GM03348 (cell line): ENCODE measurements at places on chromosomes 16 and 17.

GRCh38 chr16:56708525-56709442, 21.1 kb upstream of the NUP93 start:
- DNase-seq, result no peak

- no peak for DNase-seq
Observed at GRCh38 chr16:6483469-6484033, 849.1 kb upstream of the RBFOX1 start.

DNA sequence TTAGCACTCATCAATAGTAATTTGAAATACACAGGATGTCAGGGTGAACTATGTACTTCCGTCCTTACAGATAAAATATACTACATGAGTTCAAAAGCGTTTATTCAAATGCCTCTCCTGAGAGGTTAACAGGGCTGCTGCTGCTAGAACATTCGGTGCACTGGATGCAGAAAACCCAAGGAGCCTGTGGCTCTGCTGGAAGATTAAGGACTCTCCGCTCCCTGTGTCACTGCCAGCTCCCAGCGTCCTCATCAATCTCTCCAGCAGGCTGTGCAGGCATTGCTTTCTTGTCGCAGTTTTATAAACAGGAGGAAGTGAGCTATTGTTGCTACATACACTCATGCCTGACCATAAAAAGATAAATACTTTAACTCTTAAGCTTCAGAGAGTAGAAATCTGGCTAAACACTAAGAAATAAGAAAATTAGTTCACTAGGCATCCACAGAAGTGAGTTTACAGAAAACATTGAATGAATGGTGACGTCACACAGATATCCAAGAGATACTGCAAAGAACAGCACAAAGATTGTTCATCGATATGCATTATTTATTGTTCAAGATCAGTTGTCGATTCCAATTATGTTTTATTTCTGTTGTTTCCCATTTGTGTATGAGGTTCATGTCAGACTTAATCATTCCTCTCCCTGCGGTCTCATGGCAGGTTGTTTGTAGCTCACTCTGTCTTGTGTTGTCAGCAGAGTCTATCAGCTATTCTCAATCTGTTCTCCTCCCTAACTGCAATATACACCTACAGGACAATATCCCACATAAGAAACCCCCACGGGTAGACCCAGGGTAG, 127.9 kb upstream of the MON1B start:
- no peak for DNase-seq

DNA sequence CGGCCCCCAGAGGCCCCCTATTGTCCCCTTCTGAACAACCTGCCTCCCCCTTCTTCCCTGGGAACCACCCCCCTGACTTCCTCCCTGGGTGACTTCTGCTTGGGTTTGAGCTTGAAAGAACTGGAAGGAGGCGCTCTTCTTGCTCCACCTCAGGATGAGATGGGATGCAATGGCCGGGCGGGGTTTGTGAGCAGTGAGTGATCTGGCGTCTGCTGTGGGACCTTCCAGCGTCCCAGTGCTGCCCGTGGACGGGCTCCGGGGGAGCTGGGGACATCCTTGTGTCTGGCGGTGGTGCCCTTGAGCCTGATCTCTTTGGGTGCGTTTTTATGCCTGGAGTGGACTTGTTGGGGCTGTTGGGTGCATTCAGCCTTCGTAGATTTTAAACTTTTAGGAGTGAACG, 11.6 kb downstream of the MGRN1 start:
- no peak for DNase-seq

DNA sequence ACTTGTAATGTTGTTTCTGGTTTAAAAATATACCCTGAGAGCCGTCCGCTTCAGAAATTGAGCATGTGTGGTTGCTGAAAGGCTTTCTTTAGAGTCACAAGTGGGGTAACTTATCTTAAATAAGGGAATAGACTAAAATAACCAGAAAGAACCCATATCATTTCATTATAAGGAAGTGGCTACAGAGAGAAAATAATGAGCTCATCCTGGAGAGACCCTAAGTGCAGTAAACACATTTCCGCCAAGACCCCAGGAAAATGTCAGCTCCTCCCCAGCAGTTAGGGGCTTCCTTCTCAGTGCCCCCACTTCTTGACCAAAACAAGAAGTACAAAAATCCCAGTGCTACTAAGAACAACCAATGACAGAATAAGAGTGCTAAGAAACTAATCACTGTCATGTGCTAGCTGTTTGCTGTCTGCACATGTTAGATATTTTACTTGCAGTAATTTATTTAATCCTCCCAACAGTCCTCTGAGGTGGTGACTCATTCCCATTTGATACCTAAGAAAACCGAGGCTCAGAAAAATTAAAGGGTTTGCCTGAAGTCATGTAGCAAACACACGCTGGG, 83.5 kb downstream of the CDYL2 start:
- DNase-seq, result peak; percentile 30

GRCh38 chr17:44008205-44008909, 3.9 kb downstream of the NAGS start:
- DNase-seq, result no peak

DNA sequence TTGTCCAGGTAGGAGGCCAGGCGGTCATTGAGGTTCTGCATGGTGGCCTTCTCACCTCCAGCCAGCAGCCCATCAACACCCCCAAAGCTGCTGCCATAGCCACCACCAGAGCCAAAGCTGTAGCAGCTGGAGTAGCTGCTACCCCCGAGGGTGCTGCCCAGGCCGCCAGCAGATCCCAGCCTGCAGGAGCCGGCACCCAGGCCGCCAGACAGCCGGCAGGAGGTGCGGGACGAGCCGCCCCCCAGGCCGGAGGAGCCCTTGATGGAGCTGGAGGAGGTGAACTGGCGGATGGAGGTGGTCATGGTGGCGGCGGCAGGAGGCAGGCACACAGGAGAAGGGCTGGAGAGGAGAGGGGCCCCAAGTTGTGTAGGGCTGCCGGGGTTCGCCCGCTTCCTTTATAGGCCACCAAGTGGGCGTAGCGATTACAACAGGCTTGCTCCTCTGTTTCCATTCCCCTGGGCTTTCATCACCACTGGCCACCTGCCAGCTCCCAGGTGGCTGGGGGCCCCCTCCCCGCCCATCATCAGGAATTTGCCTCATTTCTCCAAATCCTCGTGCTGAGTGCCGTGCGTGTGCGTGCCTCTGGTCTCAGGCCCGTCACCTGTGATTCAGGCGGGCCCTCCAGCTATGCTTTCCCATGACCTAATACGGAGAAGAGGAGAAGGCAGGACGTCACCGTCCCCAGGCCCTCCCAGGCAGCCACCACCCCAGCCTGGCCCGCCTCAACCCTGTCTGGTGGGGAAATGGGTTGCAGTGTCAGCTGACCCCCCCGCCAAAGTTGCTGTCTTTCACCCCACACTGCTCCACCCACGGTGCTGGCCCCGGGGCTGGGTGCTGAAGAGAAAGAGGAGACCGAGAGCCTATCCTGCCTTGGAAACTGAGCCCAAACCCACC, at the start of gene KRT17:
TSS of gene KRT17 (minus strand) at position 368 of the 894 bp plus-strand sequence. CDS start at position 302, 66 bp downstream.
- no peak for DNase-seq

DNA sequence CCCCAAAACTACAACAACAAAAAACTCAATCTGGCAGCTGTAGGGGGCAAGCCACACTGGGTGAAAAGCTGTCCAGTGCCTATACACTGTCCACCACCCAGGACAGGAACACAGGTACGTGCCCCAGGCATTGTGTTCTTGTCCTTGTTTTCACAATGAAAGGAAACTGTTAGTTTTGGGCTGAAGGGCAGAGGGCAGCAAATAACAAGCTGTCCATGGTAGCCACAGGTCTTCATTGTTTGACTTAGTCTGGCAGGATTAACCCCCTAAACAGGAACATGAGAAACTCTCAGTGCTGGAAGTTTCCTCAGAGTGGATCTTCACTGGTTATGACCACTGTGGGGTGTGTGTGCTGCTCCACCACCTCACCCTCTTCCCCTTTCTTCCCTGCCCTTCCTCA, 224.6 kb upstream of the N4BP1 start:
- no peak for DNase-seq

- peak; percentile 92 for DNase-seq
Observed at GRCh38 chr16:58661199-58661830, 23.3 kb downstream of the SLC38A7 start.

DNA sequence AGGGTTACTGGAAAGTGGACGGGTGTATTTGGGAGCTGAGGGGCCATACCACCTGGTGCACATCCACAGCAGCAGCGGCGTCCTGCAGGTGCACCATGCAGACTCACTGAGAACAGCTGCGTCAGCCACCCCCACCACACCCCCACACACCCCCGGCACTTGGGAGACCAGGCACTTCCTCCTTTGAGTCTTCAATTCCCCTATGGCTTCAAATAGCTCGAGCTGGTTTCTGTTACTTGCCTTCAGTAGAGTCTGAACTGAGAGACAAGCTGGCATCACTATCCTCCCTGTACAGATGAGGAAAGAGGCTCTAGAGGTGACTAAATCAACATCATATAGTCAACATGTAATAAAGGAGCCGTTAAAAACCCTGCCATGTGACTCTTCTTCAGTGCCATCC, 15.4 kb downstream of the CUEDC1 start:
- no peak for DNase-seq

- no peak for DNase-seq
Observed at GRCh38 chr16:8893976-8894690, 12.0 kb downstream of the LITAFD start.

- no peak for DNase-seq
Observed at GRCh38 chr16:72992142-72992601, 55.8 kb downstream of the ZFHX3 start.

DNA sequence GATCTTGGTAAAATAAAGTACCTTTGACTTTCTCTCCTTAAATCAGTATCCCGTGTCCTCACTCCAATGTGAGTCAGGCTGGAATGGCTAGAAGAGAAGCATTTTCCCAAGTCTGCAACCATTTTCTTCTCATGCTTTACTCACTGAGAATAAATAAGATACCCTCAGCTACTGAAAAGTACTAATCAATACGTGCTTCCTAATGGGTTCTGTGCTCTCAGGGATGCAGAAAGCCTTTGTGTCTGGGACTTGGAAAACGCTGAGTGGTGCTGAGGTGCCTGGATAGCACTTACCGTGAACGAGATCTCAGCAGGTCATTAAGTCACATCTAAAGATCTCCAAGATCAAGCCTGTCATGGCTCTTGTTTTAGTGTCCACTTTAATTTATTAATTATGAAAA, 672.3 kb upstream of the C16orf82 start:
- DNase-seq, result no peak

DNA sequence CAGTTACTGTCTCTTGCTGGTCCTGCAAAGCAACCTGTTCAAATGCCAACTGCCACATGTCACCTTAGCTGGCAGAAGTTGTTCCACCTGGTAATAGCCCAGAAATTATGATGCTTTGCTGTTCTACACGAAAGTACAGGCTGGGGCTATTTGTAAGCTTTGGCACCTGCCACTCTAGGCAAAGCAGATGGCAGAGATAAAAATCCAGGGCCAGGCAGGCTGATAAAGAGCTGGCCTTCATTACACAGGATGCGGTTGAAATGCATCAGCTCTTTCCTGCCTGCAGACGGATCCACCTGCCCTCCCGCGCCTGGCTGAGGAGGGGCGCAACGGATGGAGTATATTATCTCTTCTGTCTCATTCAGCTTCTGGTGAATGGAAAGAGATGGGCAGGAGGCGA, 29.3 kb upstream of the KDM8 start:
- DNase-seq, result no peak

DNA sequence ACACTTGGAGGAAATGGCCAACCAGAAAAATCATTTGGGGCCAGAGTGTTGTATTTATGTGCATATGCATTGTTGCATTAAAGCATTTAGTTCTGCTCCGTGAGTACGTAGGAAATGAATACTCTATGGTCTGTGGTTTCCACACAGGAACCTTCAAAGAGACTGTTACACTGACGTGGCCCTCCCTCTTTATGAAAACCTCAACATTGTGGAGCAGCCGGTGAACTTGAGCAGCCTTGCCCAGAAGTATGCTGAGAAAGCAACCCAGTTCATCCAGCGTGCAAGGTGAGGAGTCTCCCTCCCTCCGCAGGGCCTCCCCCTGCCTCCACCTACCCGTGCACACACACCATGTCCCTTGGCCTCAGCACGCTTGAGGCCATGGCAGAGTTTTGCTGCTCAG, 65.2 kb downstream of the ARSG start:
- no peak for DNase-seq

DNA sequence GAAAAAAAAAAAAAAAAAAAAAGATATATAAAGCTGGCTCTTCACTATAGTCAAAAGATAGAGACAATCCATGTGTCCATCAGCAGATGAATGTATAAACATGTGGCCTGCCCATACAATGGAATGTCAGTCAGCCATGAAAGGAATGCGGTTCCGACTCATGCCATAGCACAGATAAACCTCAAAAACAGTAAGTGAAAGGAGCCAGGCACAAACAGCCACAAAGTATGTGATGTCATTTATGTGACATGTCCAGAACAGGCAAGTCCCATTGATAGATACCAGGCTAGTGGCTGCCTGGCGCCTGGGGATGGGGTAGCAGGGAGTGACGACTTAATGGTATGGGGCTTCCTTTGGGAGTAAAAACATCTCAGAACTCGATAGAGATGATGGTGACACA, 155.7 kb downstream of the CMIP start:
- peak; percentile 74 for DNase-seq

- peak; percentile 67 for DNase-seq
Observed at GRCh38 chr17:27379888-27380533, 76.2 kb upstream of the KSR1 start.

DNA sequence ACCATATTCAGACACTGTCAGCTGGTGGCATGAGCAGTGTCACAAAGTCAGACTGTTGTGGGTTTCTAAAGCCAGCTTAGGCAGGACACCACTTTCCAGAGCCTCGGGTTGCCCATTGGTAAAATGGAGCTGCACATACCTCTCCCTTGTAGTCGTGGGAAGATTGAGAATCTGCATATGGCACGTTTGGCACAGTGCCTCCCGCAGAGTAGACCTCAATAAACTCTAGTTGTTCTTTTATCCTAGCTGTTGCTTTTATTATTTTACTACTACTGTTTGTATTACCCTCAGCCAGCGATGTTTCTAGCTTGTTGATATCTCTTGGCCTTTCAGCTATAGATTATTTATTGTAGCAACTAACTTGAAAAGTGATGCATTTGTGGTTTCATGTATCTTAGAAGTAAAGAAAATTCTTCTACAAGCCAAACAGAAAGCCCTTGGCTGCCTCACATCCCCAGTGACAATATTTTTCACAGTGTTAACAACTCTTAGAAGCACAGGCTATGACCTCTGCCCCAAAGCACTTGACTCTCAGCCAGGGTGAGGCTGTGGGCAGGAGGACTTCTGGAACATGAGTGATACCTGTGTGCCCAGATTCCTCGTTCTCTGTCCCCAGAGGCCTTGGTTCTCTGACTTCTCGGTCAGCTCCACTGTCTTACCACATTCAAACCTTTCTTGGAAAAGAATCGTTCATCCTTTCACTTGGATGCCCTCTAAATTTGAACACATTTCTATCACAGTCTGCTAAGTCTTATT, 351.6 kb downstream of the SNX29 start:
- no peak for DNase-seq

- no peak for DNase-seq
Observed at GRCh38 chr17:63934183-63935112, 2.3 kb upstream of the CD79B start.
